ENCODE measurements at places on chromosomes 3 and 15.
A peak's percentile ranks its signal among the peaks of the same experiment; 100 is the strongest.

- H3K4me1 ChIP-seq, result no peaks in the 10 kb centered on the region
- no peak overlapping the region for H3K4me3 ChIP-seq
- no peak for DNase-seq
- H3K27ac ChIP-seq, result no peak overlapping the region
Measured at GRCh38 chr3:9617056-9617455, 32.2 kb upstream of the MTMR14 start.

DNA sequence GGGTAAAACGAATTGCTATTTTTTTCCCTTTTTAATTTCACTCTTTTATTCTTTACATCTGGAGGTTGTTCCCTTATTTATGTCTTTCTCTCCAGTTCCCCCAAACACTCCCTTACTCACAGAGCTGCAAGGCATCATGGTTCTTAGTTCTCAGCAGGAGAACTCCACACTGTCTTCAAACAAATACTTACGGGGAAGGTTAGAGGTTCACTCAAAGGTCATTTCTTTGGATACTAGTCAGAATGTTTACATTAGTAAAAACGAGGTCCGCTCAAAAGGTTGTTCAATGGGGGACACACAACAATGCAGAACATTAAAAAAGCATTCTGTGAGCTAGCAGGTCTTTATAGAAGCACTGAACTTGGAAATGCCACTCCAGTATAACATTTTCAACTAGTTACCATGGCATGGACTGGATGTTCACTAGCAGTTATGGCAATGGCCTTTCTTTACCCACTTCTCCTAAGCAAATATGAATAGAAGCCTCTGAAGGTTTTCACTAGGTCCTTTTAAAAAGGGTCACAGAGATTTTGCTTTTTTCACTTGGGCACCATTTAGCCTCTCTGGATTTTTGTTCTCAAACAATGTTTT lies 201.7 kb downstream of the MEIS2 start:
- peaks cover 4% of the 10 kb centered on the region for H3K4me1 ChIP-seq
- DNase-seq, result no peak
- peaks cover 21% of the 10 kb centered on the region for H3K36me3 ChIP-seq

- DNase-seq, result no peak
- H3K4me3 ChIP-seq, result no peak within 1 kb of the TSS
- H3K36me3 ChIP-seq, result no peaks in the 10 kb centered on the region
- H3K4me1 ChIP-seq, result peaks cover 4% of the 10 kb centered on the region
Measured at GRCh38 chr3:46464326-46465195, at the start of gene LTF. TSS of gene LTF (minus strand) at chr3:46464905. CDS start at chr3:46464867, 38 bp downstream.

DNA sequence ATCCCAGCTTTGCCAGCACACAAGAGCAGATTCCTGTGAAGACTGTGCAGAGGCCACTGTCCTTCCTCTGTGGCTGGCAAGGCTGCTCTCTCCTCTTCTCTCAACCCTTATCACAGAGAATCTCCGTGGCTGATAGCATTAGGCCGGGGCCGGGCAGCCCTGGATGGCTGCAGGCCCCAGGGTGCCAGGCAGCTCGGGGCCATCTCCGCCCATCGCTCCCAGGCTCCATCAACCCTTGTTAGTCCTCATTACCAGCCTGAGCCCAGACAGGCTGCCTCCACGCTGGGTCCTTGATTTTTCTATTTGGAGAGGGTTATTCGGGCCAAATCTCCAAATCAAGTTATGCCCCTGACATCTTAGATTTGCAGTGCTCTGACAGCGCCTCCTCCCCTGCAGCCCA lies 39.1 kb downstream of the MRPL46 start:
- H3K4me1 ChIP-seq, result no peaks in the 10 kb centered on the region
- no peak overlapping the region for H3K4me3 ChIP-seq
- DNase-seq, result no peak
- no peaks in the 10 kb centered on the region for H3K36me3 ChIP-seq
- H3K27me3 ChIP-seq, result no peaks in the 10 kb centered on the region

DNA sequence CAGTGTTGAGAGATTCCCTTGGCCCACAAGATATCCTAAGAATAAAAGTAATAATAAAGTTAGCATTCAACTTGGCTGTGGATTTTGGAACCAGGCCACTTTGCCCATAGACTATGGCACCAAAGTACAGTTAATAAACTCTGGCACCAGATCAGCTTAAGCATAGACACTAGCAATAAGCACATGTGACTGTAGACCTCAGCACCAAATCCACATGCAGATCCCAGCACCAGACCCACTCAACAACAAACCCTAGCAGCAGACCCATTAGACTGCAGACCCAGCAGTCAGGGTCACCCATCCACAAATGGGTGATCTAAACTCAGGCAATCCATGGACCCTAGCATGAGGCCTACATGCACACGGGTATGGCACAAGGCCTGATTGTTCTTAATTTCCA lies 384.8 kb upstream of the CADM2 start:
- no peaks in the 10 kb centered on the region for H3K4me1 ChIP-seq
- no peaks in the 10 kb centered on the region for H3K27me3 ChIP-seq
- H3K4me3 ChIP-seq, result no peak overlapping the region
- H3K27ac ChIP-seq, result no peak overlapping the region

- H3K4me1 ChIP-seq, result peaks cover 15% of the 10 kb centered on the region
- H3K27ac ChIP-seq, result no peak overlapping the region
- no peaks in the 10 kb centered on the region for H3K36me3 ChIP-seq
- H3K27me3 ChIP-seq, result no peaks in the 10 kb centered on the region
- no peak overlapping the region for H3K4me3 ChIP-seq
- no peak for DNase-seq
Measured at GRCh38 chr3:63860776-63861175, 2.8 kb downstream of the THOC7 start.

DNA sequence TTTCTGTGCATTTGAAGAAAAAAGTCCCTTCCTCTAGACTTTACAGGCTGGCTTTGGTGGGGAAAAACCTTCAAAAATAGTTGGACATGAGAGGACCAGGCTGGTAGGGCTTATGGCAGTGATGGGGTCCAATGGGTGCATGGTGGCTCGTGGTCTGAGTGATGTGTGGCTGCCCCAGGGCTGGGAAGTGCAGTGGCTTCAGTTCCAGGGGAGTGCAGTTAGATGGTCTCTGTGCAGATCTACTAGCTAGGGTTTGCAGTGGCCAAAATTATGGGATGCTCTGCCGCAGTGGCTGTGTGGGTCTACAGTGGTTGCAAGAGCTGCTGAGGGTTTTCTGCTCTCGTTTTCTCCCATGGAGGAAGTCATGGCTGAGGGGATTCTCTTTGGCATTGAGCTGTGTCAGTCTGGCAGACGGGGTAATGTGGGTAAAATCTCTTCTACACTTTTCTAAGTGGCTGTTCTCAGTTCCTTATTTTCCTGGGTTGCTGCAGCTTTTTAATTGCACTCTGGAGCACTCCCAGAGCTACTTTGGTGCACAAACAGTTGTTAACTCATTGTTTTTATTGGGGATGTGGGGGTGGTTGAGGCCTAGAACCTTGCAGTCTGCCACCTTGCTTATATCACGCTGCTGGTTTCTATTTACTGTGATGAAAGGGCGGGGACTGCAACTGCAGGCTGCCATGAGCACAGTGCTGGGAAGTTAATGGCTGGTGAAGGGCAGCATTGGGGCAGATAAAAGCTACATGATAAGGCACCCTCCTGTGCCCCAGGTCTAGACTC lies 1324.6 kb downstream of the NSUN3 start:
- no peak overlapping the region for H3K27ac ChIP-seq
- H3K4me1 ChIP-seq, result no peaks in the 10 kb centered on the region
- no peaks in the 10 kb centered on the region for H3K36me3 ChIP-seq
- no peak for DNase-seq
- H3K4me3 ChIP-seq, result no peak overlapping the region
- H3K27me3 ChIP-seq, result no peaks in the 10 kb centered on the region

DNA sequence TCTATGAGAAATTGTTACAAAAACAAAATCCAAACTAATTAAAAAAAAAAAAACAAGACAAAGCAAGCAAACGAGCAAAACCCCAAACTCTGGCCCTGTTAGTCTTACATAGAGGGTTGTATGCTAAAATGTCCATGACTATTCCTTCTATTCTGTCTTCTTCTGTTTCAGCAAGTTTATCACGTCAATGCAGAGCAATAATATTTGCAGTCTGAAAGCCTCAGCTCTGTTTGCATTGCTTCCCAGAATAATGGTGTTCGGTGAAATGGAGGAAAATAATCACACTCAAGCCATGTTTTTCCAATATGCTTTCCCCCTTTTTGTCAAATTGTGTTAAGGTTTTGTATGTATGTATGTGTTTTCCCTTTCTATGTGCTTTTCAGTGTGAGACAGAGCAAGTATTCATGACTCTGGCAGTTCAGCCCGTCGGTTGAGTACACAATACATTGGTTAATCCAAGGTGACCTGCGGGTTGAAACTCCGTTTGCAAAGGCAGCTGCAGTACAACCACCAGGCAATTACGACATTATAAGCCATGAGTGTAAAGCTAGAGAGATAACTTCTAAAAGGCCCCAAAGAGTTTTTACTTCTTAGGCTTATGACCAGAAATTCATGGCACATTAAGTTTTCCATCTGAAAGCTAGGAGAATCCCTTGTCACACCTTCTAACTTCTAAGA lies 34.9 kb upstream of the MAGI1 start:
- no peak overlapping the region for H3K27ac ChIP-seq
- H3K27me3 ChIP-seq, result no peaks in the 10 kb centered on the region
- no peaks in the 10 kb centered on the region for H3K4me1 ChIP-seq
- DNase-seq, result no peak
- H3K4me3 ChIP-seq, result no peak overlapping the region
- H3K36me3 ChIP-seq, result no peaks in the 10 kb centered on the region

- DNase-seq, result no peak
- no peaks in the 10 kb centered on the region for H3K4me1 ChIP-seq
- H3K27ac ChIP-seq, result no peak overlapping the region
- H3K36me3 ChIP-seq, result no peaks in the 10 kb centered on the region
Measured at GRCh38 chr3:139319428-139320402, 24.1 kb upstream of the MRPS22 start.

DNA sequence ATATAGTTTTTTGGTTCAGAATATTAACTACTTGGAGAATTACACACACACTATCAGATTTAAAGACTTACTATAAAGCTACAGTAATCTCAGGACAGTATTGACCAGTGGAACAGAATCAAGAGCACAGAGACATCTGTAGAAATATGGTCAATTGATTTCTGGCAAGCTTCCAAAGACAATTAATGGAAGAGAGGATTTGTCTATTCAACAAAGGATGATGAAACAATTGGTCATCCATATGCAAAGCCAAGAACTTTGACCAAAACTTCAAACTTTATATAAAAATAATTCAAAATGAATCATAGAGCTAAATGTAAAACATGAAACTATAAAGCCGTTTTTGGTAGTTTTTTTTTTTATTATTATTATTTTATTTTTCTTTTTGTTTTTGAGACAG lies 29.8 kb upstream of the MB21D2 start:
- H3K4me1 ChIP-seq, result no peaks in the 10 kb centered on the region
- no peak overlapping the region for H3K27ac ChIP-seq
- no peaks in the 10 kb centered on the region for H3K36me3 ChIP-seq
- H3K27me3 ChIP-seq, result no peaks in the 10 kb centered on the region

- H3K27me3 ChIP-seq, result no peaks in the 10 kb centered on the region
- H3K27ac ChIP-seq, result no peak overlapping the region
- no peaks in the 10 kb centered on the region for H3K36me3 ChIP-seq
Measured at GRCh38 chr3:178706411-178706810, 170.2 kb downstream of the KCNMB2 start.

DNA sequence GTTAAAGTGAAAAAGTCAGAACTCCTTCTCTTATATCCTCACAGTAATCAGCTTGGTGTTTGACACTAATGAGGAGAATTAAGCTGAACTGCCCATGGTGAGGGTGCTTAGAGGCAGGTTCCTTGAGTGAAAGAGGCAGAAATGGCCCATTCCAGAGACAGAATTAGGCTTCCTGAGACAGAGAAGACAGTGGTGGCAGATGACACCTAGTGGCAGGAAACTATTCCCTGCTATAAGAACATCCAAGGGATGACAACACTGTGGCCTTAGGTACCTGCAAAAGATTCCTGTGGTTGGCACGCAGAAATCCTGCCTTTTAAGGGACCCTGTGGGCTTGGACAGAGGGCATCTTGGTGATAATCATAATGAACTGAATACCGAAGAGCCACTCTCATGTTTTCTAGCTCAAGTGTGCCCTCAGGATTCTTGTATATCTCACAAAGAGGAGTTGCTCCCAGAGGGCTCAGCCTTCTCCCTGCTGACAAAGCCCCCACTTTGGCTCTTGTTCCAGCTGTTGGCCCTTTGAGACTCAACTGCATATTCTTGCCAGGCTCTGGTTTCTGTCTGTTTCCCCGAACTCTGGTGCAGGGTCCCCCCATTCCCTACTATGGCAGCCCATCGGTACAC lies 56.0 kb downstream of the KBTBD12 start:
- no peak for DNase-seq
- no peak overlapping the region for H3K4me3 ChIP-seq
- H3K27me3 ChIP-seq, result no peaks in the 10 kb centered on the region
- no peaks in the 10 kb centered on the region for H3K4me1 ChIP-seq
- no peak overlapping the region for H3K27ac ChIP-seq
- H3K36me3 ChIP-seq, result no peaks in the 10 kb centered on the region

DNA sequence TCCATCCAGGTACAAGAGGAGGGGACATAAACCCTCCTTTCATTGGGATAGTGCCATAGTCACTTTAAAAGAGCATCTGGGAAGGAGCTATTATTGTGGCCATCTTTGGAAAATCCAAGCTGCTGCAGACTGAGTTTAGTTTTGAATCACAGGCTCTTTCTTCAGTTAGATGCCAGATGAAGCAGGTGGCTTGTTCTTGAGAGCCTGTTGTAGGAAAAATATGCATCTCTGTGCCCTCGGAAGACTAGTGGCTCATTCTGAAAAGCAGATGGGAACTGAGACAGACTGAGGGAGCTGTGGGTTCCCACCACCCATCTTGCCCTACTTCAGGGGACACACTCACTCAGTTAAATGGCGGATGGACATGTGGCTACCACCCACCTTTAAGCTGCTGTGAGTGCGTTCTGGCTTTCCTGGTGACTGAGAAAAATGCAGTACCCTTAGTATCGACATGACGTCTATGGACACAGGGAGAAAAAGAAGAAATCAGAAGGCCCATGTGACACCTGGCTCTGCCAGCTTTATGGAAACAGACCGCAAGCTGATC lies 50.2 kb downstream of the RARB start:
- no peak overlapping the region for H3K4me3 ChIP-seq
- H3K27ac ChIP-seq, result peak overlapping the region; percentile 48
- no peak for DNase-seq
- no peaks in the 10 kb centered on the region for H3K27me3 ChIP-seq
- no peaks in the 10 kb centered on the region for H3K36me3 ChIP-seq

Measured in esophagus squamous epithelium (tissue), 5 donors.